ENCODE measurements at places on chromosomes 7 and 10. TPM values are rescaled to one million over a fixed set of nuclear protein-coding genes. Genes with fewer than 3 reads are reported as not detected.
A peak's percentile ranks its signal among the peaks of the same experiment; 100 is the strongest.

Gene RARRES2
- 19.4 TPM for total RNA-seq

DNA sequence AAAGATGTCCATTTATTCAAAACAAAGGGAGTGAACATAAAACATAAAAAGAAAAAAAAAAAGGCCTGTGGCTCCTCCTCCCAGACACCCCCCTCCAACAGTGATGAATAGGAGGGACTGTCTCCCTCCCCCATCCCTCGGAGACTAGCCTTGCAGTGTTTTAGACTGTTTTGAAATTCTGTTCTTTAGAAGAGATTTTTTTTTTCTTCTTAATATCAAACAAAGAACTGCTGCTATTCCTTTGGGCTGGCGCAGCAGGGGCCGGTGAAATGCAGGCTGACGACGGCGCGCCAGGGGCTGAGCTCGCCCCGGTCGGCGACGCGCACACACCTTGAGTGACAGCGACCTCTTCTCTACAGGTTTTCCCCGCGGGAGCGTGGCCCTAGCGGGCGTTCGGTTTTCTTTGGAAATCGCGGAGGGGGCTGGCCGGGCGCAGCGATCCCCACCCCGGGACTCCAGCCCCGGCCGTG is at the start of gene LANCL2:
LANCL2 (plus strand) TSS at position 133 of the 470 bp plus-strand sequence. CDS start 689 bp downstream, outside the sequence.
- no peaks in the 10 kb centered on the region for H3K36me3 ChIP-seq
- H3K4me1 ChIP-seq = peaks cover 19% of the 10 kb centered on the region
- H3K27me3 ChIP-seq = no peaks in the 10 kb centered on the region

Gene CYP3A4
- not detected for total RNA-seq

Gene HGF
- not detected for total RNA-seq

Gene SPAM1
- not detected for total RNA-seq

Gene ZPBP
- not detected for total RNA-seq

DNA sequence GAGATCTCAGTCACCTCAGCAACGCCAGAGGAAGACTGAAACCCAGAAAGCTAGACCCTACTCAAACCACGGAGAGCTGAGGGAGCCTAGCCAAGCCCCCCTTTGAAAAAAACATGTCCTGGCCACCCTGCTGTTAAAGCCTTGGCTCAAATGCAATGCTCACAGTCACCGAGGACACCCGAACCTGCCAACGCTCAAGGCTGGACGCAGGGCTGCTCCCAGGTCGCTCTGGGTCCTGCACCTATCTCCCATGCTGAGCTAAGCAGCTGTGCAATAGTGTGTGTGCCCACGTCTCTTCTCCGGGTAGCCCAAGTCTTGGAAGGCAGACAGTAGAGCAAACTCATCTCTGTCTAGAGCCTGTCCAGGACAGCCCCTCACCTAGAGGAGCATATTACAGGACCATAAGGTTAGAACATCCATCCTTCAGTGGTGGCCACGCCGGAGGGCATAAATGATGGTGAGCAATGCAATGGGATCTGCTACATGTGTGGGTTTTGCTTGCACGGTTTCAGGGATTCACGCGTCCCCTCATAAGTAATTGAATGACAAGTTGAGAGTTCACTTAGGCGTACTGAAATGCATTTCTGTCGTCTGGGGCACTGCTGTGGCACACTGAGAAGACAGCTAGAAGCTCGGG is 94.2 kb upstream of the DDC start:
- DNase-seq = no peak
- H3K27me3 ChIP-seq = no peaks in the 10 kb centered on the region

DNA sequence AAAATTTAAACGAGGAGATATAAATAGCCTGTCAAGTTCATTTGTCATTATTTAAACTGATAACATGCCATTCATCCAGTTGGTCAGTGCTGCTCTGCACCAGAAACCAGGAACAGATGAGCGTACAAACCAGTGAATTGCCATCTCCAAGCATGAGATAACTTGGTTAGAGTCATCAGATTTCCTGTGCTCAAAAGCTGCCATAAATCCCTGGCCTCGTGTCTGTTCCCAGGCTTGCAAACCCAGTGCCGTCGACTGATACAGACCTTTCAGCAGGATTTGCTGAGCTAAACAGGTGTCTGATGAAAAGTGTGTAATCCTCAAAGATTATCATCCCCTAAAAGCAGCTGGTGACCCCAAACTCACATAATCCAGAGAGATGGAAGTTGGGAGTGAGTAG is 96.0 kb upstream of the SAMD8 start:
- H3K27ac ChIP-seq = no peak overlapping the region
- no peak for DNase-seq
- H3K4me1 ChIP-seq = no peaks in the 10 kb centered on the region

DNA sequence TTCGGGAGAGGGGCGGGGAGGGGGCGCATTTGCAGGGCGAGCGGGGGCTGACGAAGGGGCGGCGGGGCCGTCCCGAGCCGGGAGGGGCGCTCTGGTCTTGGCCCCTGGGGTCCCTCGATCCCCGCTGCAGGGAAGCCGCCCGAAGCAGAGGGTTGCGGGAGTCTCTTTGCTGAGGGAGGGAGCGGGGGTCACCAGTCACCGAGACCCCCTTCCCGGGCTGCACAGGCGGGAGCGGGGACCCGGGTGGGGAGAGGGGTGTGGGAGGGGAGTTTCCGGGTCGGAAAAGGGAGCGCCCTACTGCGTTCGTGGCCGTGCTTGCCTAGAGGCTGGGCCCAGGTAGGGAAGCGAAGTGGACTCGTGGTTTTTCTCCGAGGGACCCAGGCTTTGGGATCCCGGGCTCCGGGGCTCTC is 422 bp downstream of the AP1S1 start:
- no peaks in the 10 kb centered on the region for H3K27me3 ChIP-seq
- H3K4me3 ChIP-seq = peak overlapping the region; percentile 73
- no peak for DNase-seq
- peaks cover 13% of the 10 kb centered on the region for H3K4me1 ChIP-seq
- H3K27ac ChIP-seq = no peak overlapping the region

DNA sequence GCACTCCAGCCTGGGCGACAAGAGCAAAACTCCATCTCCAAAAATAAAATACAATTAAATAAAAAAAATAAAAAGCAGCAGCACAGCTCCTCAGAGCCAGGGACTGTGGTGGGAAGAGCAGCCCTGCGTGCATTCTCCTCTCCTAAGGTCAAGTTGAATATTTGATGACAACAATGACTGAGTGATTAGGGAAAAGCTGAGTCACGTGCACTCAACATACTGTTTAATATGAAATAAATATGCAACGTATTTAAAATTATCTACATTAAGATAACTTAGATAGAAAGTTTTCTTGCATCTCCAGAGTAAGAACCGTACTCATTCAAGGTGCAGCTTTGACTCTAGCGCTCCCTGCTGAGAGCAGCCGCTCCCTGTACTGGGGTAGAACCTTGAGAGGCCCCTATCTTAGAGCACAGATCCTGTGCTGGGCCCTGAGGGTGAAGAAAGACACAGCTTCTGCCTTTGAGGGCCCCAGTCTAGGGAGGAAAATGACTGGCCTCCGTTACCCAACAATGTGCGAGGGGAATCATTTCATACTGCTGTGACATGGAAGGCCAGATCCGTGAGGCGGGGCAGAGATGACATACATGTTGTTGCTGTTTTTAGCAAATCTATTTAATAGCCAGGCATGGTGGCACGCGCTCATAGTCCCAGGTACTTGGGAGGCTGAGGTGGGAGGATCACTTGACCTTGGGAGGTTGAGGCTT is 81.1 kb downstream of the SVIL start:
- H3K27ac ChIP-seq = no peak overlapping the region
- peaks cover 9% of the 10 kb centered on the region for H3K36me3 ChIP-seq
- no peaks in the 10 kb centered on the region for H3K27me3 ChIP-seq
- peaks cover 25% of the 10 kb centered on the region for H3K4me1 ChIP-seq
- no peak for DNase-seq
- no peak overlapping the region for H3K4me3 ChIP-seq

DNA sequence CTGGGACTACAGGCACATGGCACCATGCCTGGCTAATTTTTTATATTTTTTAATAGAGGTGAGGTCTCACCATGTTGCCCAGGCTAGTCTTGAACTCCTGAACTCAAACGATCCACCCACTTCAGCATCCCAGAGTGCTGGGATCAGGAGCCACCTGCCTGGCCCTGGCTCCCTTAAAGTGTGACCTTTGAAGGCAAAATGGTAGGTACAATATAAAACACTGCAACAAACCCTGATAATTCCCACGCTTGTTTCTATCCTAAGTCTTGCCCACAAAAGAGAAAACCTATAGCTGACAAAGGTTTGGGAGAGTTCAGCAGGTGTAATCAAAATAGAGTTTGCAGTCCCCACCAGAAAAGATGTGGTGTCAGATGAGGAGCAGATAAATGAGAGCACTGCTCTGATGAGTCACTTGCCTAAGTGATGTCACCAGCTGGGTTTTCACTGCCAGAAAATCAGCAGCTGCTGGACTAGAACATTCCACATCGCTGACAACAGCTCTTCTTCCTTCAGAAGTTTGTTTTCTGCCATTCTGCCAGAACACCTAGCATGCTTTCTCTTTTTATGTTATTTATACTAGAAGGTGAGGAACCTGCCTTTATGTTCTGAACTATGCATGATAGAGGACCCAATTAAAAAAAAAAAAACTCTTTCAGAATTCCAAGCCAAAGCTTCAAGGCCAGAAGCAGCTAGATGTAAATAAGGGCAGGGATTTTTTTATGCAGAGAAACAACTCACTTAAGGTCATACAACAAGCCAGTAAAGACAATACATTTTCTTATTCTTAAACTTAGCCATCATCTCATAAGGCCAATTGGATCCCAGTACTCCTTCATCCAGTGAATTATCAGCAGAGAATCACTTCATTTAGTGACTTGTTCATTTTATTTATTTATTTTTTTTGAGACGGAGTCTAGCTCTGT is 18.0 kb downstream of the PURB start:
- H3K4me1 ChIP-seq = peaks cover 8% of the 10 kb centered on the region
- no peak overlapping the region for H3K4me3 ChIP-seq
- peak overlapping the region; percentile 12 for H3K27ac ChIP-seq

Gene BTBD16
- not detected for total RNA-seq

- H3K4me1 ChIP-seq = no peaks in the 10 kb centered on the region
- DNase-seq = peak; percentile 41
- no peaks in the 10 kb centered on the region for H3K27me3 ChIP-seq
- H3K4me3 ChIP-seq = no peak overlapping the region
Observed at GRCh38 chr7:18855796-18856195, 261.6 kb downstream of the TWIST1 start.

GRCh38 chr10:58220769-58221451 is 46.8 kb downstream of the IPMK start:
- no peaks in the 10 kb centered on the region for H3K27me3 ChIP-seq
- H3K27ac ChIP-seq = no peak overlapping the region
- H3K4me1 ChIP-seq = no peaks in the 10 kb centered on the region
- peak; percentile 69 for DNase-seq

Gene PRLHR
- not detected for total RNA-seq

DNA sequence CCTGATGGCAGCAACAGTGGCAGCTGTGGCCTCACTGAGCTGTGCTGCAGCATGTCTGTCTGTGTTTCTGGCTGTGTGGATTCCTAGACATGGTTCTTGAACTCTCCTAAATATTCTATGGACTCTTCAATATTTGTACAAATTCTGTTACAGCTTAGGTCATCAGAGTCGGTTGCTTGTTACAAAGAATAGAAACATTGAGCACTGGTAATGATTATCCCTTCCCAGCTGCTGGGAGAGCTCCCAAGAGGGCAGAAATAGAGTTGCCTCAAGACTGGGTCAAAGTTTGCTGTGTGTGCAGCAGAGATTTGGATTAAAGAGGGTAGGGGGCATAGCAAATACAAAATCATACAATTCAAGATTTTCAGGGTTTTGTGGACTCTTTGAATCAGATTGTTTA is 337.1 kb upstream of the AKR1E2 start:
- no peaks in the 10 kb centered on the region for H3K36me3 ChIP-seq
- no peak for DNase-seq
- H3K4me3 ChIP-seq = no peak overlapping the region
- H3K27me3 ChIP-seq = no peaks in the 10 kb centered on the region
- no peak overlapping the region for H3K27ac ChIP-seq

Gene SMO
- 20.0 TPM for total RNA-seq

DNA sequence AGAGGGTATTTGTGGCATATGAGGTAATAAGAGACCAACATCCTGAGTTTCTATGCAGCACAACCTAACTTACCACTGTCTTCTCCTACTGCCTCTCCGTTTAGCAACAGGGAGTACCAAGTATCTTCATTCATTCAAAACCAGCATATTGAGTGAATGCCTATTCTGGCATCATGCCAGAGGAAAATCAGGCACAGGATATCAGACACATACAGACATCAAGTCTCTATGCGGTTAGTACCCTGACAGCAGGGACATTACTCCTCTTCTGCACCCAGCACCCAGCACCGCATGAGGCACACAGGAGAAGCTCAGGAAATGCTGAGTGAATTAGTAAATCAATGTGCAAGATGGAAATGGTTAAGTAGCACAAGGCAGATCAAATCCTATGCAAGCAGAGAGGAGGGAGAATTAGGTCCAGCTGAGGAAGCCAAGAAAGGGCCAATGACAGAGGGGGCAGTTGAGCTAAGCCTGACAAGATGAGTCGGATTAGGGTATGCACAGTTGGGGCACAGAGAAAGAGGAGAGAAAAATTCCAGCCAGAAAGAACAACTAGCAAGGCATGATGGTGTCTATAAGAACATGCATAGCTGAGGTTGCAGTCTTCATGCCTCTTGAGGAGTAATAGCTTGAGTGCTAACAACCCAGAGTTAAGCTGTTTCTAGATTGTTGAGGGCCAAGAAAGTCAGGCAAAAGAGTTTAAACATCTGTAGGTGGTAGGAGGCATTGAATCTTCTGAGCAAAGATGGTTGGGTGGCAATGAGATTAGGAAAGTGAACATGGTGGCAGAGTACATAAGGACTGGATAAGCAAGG is 146.0 kb downstream of the PLXNA4 start:
- H3K27ac ChIP-seq = peak overlapping the region; percentile 78
- DNase-seq = peak; percentile 59
- no peaks in the 10 kb centered on the region for H3K27me3 ChIP-seq
- H3K4me3 ChIP-seq = no peak overlapping the region
- H3K36me3 ChIP-seq = no peaks in the 10 kb centered on the region

DNA sequence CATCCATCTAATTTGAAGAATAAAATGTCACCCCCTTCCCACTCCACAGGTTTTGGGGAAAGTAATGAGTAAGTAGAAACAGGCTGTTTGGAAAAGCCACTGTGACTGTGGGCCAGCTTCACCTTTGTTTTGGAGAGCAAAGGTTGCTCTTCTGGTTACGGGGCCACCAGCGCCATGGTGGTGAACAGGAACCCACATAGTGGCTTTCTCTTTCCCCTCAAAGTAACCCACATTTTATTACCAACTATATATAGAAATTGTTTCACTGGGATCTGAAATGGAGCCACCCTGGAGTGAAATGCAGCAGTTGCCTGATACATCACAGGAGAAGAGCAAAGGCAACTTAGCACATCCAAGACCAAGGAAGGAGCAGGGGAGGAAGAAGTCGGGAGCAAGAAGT is 112.3 kb upstream of the EFCAB10 start:
- no peak overlapping the region for H3K4me3 ChIP-seq
- peaks cover 12% of the 10 kb centered on the region for H3K4me1 ChIP-seq
- no peak for DNase-seq
- no peak overlapping the region for H3K27ac ChIP-seq

Gene TDRD1
- total RNA-seq = not detected

DNA sequence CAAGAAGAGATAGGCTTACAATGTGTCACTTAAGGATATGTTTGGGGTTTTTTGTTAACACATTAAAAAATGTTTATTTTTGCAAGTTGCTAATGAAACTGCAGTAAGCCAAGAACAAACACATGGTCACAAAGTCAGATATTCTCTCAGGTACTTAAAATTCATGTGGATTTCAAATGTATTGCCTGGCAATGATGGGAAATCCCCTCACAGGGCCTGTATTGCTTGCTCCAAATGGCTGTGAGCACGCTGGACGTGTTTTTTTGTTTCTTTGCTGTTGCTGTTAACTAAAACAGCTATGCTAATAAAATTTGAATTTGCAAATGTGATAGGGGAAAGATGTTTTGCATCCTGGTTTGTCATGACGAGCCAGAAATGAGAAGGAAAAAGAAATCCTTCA is 3.8 kb upstream of the CELF2 start:
- DNase-seq = no peak
- H3K27me3 ChIP-seq = peaks cover 9% of the 10 kb centered on the region
- H3K4me1 ChIP-seq = peaks cover 8% of the 10 kb centered on the region
- H3K36me3 ChIP-seq = no peaks in the 10 kb centered on the region

Gene FKBP9
- 199 TPM for total RNA-seq

All from astrocyte (in vitro differentiated cells and primary cell).